ENCODE measurements at places on chromosomes 5 and 9. TPM values are rescaled to one million over a fixed set of nuclear protein-coding genes. Genes with fewer than 3 reads are reported as not detected.

Gene PCDHGA3
- 1.7 TPM for total RNA-seq

Gene MTAP
- total RNA-seq, result 40.6 TPM

Gene VCAN
- total RNA-seq, result 90.0 TPM

DNA sequence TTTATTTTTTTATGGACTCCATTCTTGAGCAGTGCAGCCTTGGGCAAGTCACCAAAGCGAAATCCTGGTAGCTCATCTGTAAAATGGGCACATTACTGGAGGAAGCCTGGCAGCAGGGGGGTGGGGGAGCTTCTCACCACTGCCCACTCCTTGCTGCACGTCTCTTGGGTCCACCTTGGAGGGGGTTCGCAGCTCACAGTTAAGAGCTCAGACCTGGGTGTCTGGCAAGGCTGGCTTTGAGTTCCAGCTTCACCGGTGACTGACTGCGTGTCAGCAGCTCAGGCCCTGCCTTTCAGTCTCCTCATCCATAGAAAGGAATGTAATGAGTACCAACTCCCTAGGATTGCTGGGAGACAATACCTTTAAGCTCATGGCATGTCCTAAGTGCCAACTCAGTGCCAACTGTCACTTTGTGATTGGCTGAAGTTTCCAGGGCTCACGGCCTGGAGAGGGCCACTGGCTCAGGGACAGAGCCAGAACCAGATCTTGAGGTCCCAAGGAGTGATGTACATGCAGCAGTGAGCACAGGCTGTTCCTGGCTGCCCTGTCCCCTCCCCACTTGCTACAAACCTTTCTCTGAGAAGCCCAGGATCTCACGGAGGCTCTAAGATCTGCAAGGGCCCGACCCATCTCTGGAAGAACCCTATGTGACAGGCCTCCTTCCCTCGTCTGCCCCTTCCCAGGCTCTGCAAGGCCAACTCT lies 72.9 kb downstream of the C9orf50 start:
- no peaks in the 10 kb centered on the region for H3K36me3 ChIP-seq
- no peak overlapping the region for H3K4me3 ChIP-seq
- H3K27ac ChIP-seq, result no peak overlapping the region
- no peak for DNase-seq
- H3K4me1 ChIP-seq, result peaks cover 9% of the 10 kb centered on the region

DNA sequence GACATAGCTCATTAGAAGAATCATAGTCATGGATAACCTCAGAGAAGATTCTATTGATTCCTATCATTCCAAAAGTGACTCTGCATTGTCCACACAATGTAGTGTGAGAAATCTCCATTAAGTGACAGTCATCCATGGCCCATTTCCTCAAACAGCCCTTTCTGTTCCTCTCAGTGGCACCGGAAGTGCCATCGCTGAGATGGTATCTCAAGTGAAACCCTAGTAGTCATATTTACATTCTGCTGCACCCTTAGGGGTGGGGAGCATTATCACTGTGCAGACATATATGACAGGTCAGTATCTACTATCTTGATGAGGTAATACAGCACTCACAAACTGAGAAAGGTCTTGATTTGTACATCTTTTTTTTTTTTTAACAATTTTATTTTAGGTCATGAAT lies 55.4 kb upstream of the MIER3 start:
- no peak overlapping the region for H3K4me3 ChIP-seq
- H3K27me3 ChIP-seq, result no peaks in the 10 kb centered on the region
- no peaks in the 10 kb centered on the region for H3K4me1 ChIP-seq
- no peaks in the 10 kb centered on the region for H3K36me3 ChIP-seq

GRCh38 chr9:35367451-35367850 lies 122.5 kb upstream of the RUSC2 start:
- no peak overlapping the region for H3K27ac ChIP-seq
- peaks cover 14% of the 10 kb centered on the region for H3K4me1 ChIP-seq
- H3K4me3 ChIP-seq, result no peak overlapping the region
- no peak for DNase-seq

DNA sequence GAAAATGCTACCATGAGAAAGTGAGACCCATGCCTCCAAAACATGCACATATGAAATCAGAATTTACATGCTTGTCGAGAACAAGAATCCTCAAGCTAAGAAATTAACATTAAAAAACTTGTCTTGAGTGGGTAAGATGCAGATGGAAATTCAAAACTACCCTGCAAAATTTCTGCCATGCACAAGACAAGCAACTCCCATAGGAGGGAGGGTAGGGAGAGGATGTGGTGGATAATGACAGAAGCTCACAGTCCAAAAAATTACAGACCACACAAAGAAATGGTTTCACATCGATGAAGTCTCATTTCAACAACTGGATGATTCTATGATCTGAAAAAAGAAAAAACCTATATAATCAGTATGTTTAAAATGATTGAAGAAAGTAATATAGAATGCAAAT lies 319.9 kb upstream of the PTGER4 start:
- no peak overlapping the region for H3K27ac ChIP-seq
- H3K4me3 ChIP-seq, result no peak overlapping the region
- H3K4me1 ChIP-seq, result no peaks in the 10 kb centered on the region
- H3K36me3 ChIP-seq, result no peaks in the 10 kb centered on the region

GRCh38 chr5:34905564-34905963 lies 9.7 kb downstream of the RAD1 start:
- H3K36me3 ChIP-seq, result peaks cover 39% of the 10 kb centered on the region
- no peak overlapping the region for H3K27ac ChIP-seq

- H3K27me3 ChIP-seq, result no peaks in the 10 kb centered on the region
- H3K27ac ChIP-seq, result no peak overlapping the region
- no peak for DNase-seq
- no peaks in the 10 kb centered on the region for H3K4me1 ChIP-seq
These were observed 592.9 kb downstream of the SEMA5A start for GRCh38 chr5:8953016-8953415.

GRCh38 chr5:65043843-65044359 lies 275.2 kb downstream of the CWC27 start:
- H3K27ac ChIP-seq, result no peak overlapping the region
- no peak overlapping the region for H3K4me3 ChIP-seq
- H3K27me3 ChIP-seq, result no peaks in the 10 kb centered on the region
- no peaks in the 10 kb centered on the region for H3K4me1 ChIP-seq
- no peak for DNase-seq
- H3K36me3 ChIP-seq, result no peaks in the 10 kb centered on the region

Gene IRGM
- not detected for total RNA-seq

DNA sequence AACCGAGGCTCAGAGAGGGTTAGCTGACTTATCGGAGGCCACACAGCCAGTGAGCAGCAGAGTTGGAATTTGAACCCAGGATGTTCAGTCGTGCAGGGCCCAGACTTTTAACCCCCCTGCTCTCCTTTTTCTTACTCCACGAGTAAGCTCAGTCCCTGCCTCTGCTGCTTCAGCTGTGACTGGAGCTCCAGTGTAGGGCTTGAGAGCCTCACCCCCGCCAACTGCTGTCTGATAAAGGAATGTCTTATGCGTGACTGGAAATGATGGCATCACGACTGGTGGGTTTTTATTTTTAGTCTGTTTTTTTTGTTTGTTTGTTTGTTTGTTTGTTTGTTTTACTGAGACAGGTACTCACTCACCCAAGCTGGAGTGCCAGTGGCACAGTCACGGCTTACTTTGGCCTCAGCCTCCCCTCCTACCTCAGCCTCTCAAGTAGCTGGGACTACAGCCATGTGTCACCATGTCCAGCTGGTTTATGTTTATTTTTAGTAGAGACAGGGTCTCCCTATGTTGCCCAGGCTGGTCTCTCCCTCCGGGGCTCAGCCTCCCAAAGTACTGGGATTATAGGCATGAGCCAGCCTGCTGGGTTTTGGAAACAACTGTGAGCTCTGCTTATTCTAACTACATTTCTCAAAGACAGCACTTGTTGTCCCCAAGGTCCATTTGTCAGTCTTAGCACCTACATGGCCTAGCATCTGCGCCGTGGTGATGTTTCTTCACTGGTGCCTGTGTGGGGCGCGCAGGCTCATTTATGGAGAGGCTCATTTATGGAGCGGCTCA lies 52.5 kb upstream of the NCS1 start:
- no peaks in the 10 kb centered on the region for H3K27me3 ChIP-seq
- no peak overlapping the region for H3K4me3 ChIP-seq
- H3K36me3 ChIP-seq, result peaks cover 56% of the 10 kb centered on the region
- H3K27ac ChIP-seq, result no peak overlapping the region

DNA sequence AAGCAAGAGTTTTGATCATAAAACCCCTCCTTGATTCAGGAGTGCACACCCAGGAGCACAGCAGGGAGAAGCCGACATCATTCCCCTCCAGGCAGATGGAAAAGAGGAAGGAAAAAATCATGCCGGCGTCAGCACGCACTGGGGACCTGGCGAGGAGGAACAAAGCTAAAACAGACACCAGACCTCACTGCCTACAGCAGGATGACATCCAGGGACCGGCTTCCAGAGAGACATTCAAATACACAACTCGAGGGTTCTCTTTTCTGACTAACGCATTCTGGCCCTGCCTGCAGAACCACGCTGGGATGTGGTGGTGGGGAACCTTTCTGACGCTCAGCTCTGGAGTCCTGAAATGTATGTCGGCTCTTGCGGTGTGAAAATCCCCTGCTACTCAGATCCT lies 2.7 kb downstream of the UBAC1 start:
- H3K27ac ChIP-seq, result no peak overlapping the region
- no peaks in the 10 kb centered on the region for H3K27me3 ChIP-seq
- peaks cover 12% of the 10 kb centered on the region for H3K4me1 ChIP-seq
- H3K36me3 ChIP-seq, result peaks cover 10% of the 10 kb centered on the region
- no peak for DNase-seq
- H3K4me3 ChIP-seq, result no peak overlapping the region

Gene SAPCD2
- total RNA-seq, result 0.84 TPM

DNA sequence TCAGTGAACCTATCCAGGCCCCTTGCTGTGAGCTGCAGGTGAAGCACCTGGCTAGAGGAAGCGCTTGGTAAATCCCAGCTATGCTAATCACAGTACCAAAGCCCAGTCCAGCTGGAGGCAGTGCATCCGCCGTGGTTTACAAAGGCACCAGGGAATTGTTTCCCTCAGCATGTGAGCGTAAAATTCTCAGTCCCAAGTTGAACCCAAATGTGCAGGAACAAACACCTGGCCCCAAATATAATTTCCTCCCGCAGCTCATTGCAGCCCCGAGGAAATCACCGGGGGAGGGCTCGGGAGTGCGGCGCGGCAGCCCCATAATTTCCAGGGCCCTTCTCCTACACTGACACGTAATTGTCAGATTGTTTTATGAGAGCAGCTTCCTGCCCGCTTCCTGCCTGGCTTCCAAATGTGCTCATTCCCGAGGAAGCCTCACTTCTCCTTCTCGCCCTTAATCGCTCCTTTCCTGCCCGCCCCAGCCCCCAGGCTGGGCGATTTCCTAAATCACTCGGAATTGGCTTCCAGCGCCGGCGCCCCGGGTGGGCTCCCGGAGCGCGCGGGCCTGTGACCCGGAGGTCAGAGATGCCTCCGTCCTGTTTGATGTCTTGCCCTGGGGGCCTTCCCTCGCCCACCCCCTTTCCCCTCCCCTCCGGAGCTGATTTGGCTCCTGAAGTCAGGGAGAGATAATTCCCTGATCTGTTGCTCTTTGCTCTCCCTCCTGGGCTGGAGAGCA lies 134.4 kb downstream of the FGF1 start:
- H3K27ac ChIP-seq, result no peak overlapping the region
- H3K4me1 ChIP-seq, result peaks cover 11% of the 10 kb centered on the region
- H3K4me3 ChIP-seq, result peak overlapping the region; percentile 27
- H3K27me3 ChIP-seq, result peaks cover 7% of the 10 kb centered on the region

Gene CDHR2
- 0.35 TPM for total RNA-seq

Gene ERAP2
- total RNA-seq, result 26.9 TPM

GRCh38 chr5:73799401-73799972 lies 173.5 kb downstream of the ARHGEF28 start:
- no peak overlapping the region for H3K4me3 ChIP-seq
- peaks cover 10% of the 10 kb centered on the region for H3K4me1 ChIP-seq
- DNase-seq, result no peak
- H3K27me3 ChIP-seq, result no peaks in the 10 kb centered on the region
- H3K27ac ChIP-seq, result no peak overlapping the region
- no peaks in the 10 kb centered on the region for H3K36me3 ChIP-seq

Gene CTNND2
- 6.9 TPM for total RNA-seq

DNA sequence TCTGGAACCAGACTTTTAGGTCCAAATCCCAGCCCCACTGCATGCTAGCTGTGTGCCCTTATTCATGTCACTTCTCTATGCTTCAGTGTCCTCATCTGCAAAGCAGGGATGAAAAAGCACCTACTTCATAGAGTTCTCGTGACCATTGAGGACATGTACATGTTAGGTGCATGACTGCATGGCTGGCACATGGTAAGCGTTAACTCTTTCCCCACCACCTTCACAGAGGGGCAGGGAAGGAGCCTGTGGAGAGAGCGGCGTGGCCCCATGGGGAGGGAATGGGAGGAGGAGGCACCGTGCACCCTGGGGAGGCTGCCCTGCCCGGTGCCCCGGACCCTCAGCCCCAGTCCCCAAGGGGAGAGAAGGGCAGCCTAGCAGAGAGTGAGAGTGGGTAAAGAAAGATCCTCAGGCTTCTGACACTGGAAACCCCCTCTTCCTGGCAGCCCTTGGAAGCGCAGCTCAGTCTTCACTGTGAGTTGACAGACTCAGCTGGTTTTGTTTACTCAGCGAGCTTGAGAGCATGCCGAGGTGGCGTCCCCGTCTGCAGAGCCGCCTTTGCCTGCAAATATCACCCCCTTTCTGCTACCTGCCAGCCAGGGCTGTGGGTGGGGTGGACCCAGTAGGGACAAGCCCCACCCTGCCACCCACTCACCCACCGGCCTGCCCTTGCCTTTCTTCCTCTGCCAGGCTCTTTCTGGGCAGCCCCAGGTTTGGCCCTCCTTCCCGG lies 10.6 kb upstream of the ANGPTL2 start:
- peak overlapping the region; percentile 73 for H3K27ac ChIP-seq
- peaks cover 49% of the 10 kb centered on the region for H3K4me1 ChIP-seq
- H3K36me3 ChIP-seq, result no peaks in the 10 kb centered on the region
- peak; percentile 75 for DNase-seq
- H3K27me3 ChIP-seq, result no peaks in the 10 kb centered on the region
- no peak overlapping the region for H3K4me3 ChIP-seq

Gene ARL14EPL
- total RNA-seq, result not detected

Gene C6
- total RNA-seq, result 0.69 TPM

- H3K4me1 ChIP-seq, result peaks cover 23% of the 10 kb centered on the region
- peaks cover 78% of the 10 kb centered on the region for H3K36me3 ChIP-seq
- H3K27ac ChIP-seq, result no peak overlapping the region
These were observed 37.5 kb downstream of the CNOT8 start for GRCh38 chr5:154895606-154896561.

GRCh38 chr5:162160401-162160800 lies 92.8 kb downstream of the GABRG2 start:
- H3K4me3 ChIP-seq, result no peak overlapping the region
- H3K36me3 ChIP-seq, result no peaks in the 10 kb centered on the region
- DNase-seq, result no peak
- no peaks in the 10 kb centered on the region for H3K27me3 ChIP-seq
- no peaks in the 10 kb centered on the region for H3K4me1 ChIP-seq
- H3K27ac ChIP-seq, result no peak overlapping the region

GRCh38 chr9:127452691-127453090 lies 1.4 kb downstream of the LRSAM1 start:
- DNase-seq, result peak; percentile 73
- H3K4me3 ChIP-seq, result no peak overlapping the region
- no peaks in the 10 kb centered on the region for H3K27me3 ChIP-seq
- peaks cover 34% of the 10 kb centered on the region for H3K36me3 ChIP-seq
- no peak overlapping the region for H3K27ac ChIP-seq

GRCh38 chr9:92180669-92181181 lies 65.5 kb upstream of the SPTLC1 start:
- no peak for DNase-seq
- no peaks in the 10 kb centered on the region for H3K27me3 ChIP-seq
- H3K4me1 ChIP-seq, result no peaks in the 10 kb centered on the region
- H3K4me3 ChIP-seq, result no peak overlapping the region

Gene MYMK
- total RNA-seq, result not detected

Gene MRRF
- total RNA-seq, result 31.9 TPM

GRCh38 chr9:117927354-117927753 lies 223.2 kb downstream of the TLR4 start:
- no peak for DNase-seq
- H3K36me3 ChIP-seq, result no peaks in the 10 kb centered on the region
- no peaks in the 10 kb centered on the region for H3K27me3 ChIP-seq
- H3K4me1 ChIP-seq, result no peaks in the 10 kb centered on the region
- no peak overlapping the region for H3K4me3 ChIP-seq
- H3K27ac ChIP-seq, result no peak overlapping the region
